Right cardiac atrium (tissue), 5 donors: ENCODE measurements at places on chromosomes 7 and 10. TPM values are rescaled to one million over a fixed set of nuclear protein-coding genes. Genes with fewer than 3 reads are reported as not detected.

Gene RTKN2
- 0.11 TPM for polyA plus RNA-seq

Gene GLRX3
- 62.5 TPM for polyA plus RNA-seq

Gene CPN1
- polyA plus RNA-seq = not detected

Gene ABCB1
- polyA plus RNA-seq = 0.50 TPM

Gene SNCG
- polyA plus RNA-seq = 30.2 TPM

Gene DNAJC1
- polyA plus RNA-seq = 14.0 TPM

Gene FFAR4
- 0.14 TPM for polyA plus RNA-seq

Gene VAX1
- not detected for polyA plus RNA-seq

Gene SP4
- 3.1 TPM for polyA plus RNA-seq

Gene CFAP46
- polyA plus RNA-seq = 1.00 TPM

Gene SPDYE8
- not detected for polyA plus RNA-seq

Gene TBRG4
- polyA plus RNA-seq = 46.2 TPM

Gene DOCK1
- polyA plus RNA-seq = 7.8 TPM

Gene RELN
- polyA plus RNA-seq = 3.1 TPM

Gene FAM221A
- polyA plus RNA-seq = 3.6 TPM

Gene PTPN20
- 6.7 TPM for polyA plus RNA-seq

Gene GIMAP8
- 12.2 TPM for polyA plus RNA-seq

Gene DNAH11
- polyA plus RNA-seq = 0.86 TPM

Gene ZNF503
- 8.7 TPM for polyA plus RNA-seq

Gene ALOX5
- polyA plus RNA-seq = 5.6 TPM

Gene FBH1
- 49.3 TPM for polyA plus RNA-seq

Gene THNSL1
- 3.1 TPM for polyA plus RNA-seq

Gene IMPDH1
- polyA plus RNA-seq = 13.8 TPM

Gene OR6V1
- not detected for polyA plus RNA-seq

Gene MIOS
- polyA plus RNA-seq = 9.4 TPM

Gene SCRN1
- polyA plus RNA-seq = 10.1 TPM

Gene FXYD4
- polyA plus RNA-seq = not detected

Gene SKIDA1
- polyA plus RNA-seq = 0.88 TPM

Gene TEX36
- not detected for polyA plus RNA-seq

Gene ZNF853
- 8.2 TPM for polyA plus RNA-seq

Gene SEMA3A
- 1.2 TPM for polyA plus RNA-seq

Gene EPHA1
- 0.02 TPM for polyA plus RNA-seq

Gene PSD
- 5.7 TPM for polyA plus RNA-seq

Gene PDK4
- polyA plus RNA-seq = 133 TPM

Gene GPC2
- polyA plus RNA-seq = 0.38 TPM

Gene TRIL
- 0.84 TPM for polyA plus RNA-seq

Gene SEMA3C
- polyA plus RNA-seq = 10.1 TPM

Gene ARHGEF35
- polyA plus RNA-seq = 2.9 TPM

Gene TEX47
- polyA plus RNA-seq = not detected

Gene GOLGA7B
- polyA plus RNA-seq = 5.3 TPM

Gene MRLN
- polyA plus RNA-seq = not detected

Gene MLXIPL
- polyA plus RNA-seq = 14.8 TPM

Gene ZNF777
- 6.9 TPM for polyA plus RNA-seq

Gene PRKG1
- polyA plus RNA-seq = 16.6 TPM

Gene GSTO2
- polyA plus RNA-seq = 0.43 TPM

Gene HOXA1
- 0.14 TPM for polyA plus RNA-seq

Gene FZD8
- 5.7 TPM for polyA plus RNA-seq

Gene FOXI2
- not detected for polyA plus RNA-seq

Gene GATA3
- 1.4 TPM for polyA plus RNA-seq

Gene ADCYAP1R1
- 0.84 TPM for polyA plus RNA-seq

Gene SP8
- polyA plus RNA-seq = not detected

Gene MRC1
- polyA plus RNA-seq = 4.4 TPM

Gene PIK3AP1
- 1.4 TPM for polyA plus RNA-seq

Gene TAS2R41
- not detected for polyA plus RNA-seq

Gene PLXNA4
- 5.7 TPM for polyA plus RNA-seq

Gene DDX50
- polyA plus RNA-seq = 15.5 TPM

Gene CFAP70
- polyA plus RNA-seq = 1.2 TPM

Gene ADRB1
- polyA plus RNA-seq = 33.4 TPM
